ENCODE measurements at places on chromosomes 5 and 9. TPM values are rescaled to one million over a fixed set of nuclear protein-coding genes. Genes with fewer than 3 reads are reported as not detected.

DNA sequence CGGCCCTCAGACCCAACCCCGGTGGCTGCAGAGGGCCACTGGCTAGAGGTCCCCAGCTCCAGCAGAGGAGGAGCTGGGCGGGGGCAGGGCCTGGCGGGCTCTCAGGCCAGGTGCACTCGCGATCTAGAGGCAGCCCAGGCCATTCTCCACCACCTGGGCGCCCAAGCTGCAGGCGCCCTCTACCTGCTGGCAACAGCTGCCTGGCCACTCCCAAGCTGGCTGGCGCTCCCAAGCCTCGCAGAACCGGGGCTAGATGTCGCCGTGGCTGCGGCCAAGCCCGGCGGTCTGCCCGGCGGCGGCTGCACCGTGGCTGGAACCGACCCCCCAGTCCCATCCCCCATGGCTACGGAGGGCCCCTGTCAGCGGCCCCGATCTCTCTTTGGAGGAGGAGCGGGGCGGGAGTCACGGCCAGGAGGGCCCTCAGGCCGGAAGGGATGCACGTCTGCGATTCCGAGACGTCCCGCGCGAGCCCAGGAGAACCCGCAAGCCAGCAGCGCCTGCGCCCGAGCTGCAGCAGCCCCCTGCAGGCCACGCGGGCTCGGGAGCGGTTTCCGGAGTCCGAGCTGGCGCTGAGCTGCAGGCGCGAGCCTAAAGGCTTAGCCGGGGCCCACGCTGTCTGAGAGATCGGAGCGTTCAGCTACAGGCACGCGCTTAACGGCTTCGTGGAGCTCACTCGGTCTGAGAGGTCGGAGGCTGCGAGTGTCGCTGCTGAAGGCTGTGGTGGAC, 44.3 kb upstream of the BICD2 start:
- peak; percentile 44 for DNase-seq

- no peak for DNase-seq
Measured at GRCh38 chr9:78806492-78807160, 509.7 kb downstream of the PSAT1 start.

- DNase-seq, result no peak
Measured at GRCh38 chr9:75081632-75082031, 6.3 kb downstream of the NMRK1 start.

GRCh38 chr5:172403817-172404216, 50.5 kb downstream of the SH3PXD2B start:
- DNase-seq, result no peak

GRCh38 chr9:104775976-104776375, 12.0 kb downstream of the NIPSNAP3B start:
- DNase-seq, result no peak

DNA sequence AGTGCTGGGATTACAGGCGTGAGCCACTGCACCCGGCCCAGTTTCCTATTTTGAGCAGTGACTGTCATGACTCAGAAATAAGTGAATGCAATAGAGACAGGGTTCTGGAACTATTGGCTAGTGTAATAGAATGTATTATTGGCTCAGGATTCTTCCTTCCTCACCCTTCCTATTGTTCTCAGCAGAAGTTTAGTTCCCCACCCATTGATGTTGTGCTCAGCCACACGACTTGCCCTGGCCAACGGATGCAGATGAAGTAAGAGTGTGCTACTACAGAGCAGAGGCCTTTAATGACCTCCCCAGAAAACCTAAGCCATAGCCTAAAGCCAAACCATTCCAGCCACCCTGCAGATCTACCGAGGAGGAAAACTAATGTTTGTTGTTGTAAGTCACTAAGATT, 287.9 kb downstream of the AGTPBP1 start:
- no peak for DNase-seq

- no peak for DNase-seq
Measured at GRCh38 chr9:69812068-69813000, 8.3 kb upstream of the CFAP95 start.

- no peak for DNase-seq
Measured at GRCh38 chr5:82339792-82340191, 61.6 kb upstream of the RPS23 start.

OR2S2 gene
- polyA plus RNA-seq, result 1.1 TPM

Data from AG04450 (cell line).